Posterior cingulate gyrus (tissue), 11 donors: ENCODE measurements at places on chromosomes 2 and 18.

DNA sequence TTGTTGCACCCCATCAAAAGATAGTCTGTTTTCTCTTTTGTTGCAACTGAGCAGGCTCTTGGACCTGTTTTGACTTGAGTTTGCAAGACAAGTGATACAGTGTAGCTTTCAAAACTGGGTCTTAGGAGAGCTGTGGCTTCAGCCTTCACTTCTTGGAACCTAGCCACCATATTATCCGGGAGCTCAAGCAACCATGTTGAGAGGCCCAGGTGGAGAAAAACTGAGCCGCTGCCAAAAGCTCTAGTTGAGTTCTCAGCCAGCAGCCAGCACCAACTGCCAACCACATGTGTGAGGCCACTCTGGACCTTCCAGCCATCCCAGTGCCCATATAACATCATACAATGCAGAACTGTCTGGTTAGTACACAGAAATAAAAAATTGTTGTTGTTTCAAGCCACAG is 5.4 kb downstream of the CACNB4 start:
- DNase-seq: peak; percentile 24

GRCh38 chr18:34921811-34922385 is 119.3 kb upstream of the MAPRE2 start:
- DNase-seq: no peak

- no peak for DNase-seq
Observed at GRCh38 chr2:118697781-118698180, 149.7 kb downstream of the EN1 start.

DNA sequence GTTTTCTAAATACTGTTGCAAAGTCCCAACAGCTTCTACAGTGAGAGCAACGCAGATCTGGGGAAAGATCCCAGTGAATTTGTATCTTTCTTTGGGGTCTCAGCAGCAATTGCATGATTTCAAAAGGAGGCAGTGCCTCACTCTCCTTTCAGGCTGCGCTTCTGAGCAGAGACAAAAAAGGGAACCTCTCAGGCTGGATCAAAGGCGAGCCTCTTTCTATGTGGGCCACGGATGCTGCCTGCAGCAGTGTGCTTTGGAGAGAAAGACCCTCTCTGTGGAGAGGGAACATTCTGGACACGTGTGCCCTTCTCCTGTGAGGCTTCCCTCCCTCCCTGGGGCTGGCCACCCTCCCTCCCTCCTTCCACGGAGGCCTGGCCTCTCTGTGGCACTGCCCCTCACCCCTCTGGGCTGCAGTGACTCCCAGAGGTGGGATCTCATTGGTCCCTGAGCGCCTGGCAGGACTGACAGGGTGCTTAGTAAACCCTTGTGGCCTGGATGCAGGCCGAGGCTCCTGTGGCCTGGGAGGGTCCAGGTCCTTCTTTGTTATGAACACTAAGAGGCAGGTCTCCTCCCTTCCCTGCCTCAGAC is 21.6 kb upstream of the PDIA6 start:
- no peak for DNase-seq

- DNase-seq: no peak
Observed at GRCh38 chr2:161962160-161962559, 111.9 kb downstream of the DPP4 start.

GRCh38 chr2:32474381-32474780 is 117.6 kb downstream of the BIRC6 start:
- no peak for DNase-seq

GRCh38 chr2:9170458-9171130 is 36.0 kb upstream of the ASAP2 start:
- DNase-seq: no peak

DNA sequence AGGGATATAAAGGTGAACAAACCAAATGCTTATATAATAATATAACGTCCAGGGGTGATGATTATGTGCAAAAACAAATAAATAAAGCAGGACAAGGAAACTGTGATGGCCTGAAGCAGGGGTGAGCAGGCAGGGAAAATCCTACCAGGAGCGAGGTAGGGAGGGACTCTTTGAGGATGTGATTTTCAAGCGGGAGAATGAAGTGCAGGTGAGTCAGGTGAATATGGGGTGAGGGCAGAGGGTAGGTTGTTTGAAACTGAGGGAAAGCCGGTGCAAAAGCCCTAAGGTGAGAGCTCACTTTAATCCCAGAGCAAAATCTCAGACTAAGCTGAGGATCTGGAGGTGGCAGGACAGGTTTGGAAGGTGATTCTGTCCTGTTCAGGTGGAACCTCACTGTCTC is 40.7 kb downstream of the CYP26B1 start:
- no peak for DNase-seq

DNA sequence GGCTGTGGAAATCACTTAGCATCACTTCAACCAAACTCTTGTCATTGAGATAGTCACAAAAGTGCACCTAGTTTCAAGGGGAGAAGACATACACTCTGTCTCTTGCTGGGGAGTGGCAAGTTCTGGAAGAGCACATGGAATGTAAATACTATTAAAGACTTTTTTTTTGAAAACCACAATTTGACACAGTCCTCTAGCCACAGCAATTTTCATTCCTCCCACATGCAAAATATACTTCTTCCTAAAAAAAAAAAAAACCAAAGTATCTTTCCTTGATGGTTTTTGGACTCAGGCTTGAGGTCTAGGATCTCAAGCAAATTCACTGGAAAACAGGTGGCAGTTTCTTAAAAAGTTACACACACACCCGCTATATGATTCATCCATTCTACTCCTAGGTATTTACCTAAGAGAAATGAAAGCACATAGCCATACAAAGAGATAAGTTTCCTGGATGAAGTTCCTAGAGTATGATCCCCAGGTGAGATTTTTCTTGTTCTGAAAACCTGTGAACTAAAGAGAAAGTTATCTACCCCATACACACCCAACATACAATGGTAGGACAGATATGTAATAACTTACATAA is 295.8 kb downstream of the SP3 start:
- no peak for DNase-seq

DNA sequence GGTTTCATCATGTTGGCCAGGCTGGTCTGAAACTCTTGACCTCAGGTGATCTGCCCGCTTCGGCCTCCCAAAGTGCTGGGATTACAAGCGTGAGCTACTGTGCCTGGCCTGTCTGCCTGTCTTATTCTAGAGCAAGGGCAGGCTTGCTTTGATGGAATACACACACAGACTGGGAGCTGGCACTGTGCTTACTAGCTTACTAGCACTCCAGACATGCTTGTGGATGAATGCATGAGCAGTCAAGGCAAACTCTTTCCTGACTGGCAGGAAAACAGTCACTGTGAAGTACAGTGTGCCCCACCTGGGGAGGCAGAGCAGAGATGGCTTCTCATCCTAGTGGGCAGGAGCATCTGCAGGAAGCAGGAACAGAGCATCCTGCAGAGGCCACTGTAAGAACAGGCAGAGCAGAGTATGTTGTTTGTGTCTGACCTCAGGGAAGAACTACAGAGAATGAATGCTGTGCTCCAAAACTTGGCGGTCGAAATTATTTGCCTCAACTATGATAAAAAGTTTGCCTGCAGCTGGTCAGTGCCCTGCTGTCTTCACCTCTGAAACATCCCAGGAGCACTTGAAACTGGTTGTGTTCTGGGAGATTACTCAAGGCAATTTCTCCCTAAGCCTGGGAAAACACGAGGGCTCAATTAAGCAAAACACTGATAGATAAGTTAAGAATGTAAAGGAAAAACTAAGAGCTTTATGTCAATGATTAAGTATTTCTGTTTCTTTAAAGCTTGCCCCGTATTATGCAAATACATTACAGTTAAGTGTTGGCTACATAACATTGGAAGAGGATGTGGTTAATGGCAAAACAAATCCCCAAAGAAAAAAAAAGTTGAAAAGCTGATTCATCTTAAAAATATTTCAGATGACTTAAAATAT is 102.4 kb downstream of the VAPA start:
- DNase-seq: no peak

DNA sequence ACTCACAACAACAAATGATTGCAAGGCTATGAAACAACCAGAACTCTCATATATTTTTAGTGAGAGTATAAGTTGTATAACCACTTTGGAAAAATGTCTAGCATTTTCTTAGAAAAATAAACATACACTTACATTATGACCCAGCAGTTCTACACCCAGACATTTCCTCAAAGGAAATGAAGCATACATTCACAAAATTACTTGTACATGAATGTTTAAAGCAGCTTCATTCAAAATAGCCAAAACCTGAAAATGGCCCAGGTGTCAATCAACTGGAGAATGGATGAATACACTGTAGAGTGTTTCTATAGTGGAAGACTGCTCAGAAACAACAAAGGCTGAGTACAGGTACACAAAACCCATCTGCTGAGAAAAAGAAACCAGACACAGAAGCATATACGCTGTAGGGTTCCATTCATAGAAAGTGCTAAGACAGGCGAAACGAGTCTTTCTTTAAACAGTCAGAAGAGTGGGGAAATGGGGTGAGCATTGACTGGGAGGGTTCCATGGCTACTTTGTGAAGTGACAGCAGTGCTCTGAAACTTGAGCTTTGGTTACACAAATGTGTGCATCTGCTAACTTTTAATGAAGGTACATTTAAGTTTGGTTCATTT is 799.0 kb downstream of the DCDC2C start:
- no peak for DNase-seq
